Stimulated activated CD4-positive, alpha-beta T cell treated with anti-CD3 and anti-CD28 coated beads, Interleukin-2, amount 100 ng/mL, for 4 hours (primary cell): ENCODE measurements at places on chromosomes 1 and 21.

DNA sequence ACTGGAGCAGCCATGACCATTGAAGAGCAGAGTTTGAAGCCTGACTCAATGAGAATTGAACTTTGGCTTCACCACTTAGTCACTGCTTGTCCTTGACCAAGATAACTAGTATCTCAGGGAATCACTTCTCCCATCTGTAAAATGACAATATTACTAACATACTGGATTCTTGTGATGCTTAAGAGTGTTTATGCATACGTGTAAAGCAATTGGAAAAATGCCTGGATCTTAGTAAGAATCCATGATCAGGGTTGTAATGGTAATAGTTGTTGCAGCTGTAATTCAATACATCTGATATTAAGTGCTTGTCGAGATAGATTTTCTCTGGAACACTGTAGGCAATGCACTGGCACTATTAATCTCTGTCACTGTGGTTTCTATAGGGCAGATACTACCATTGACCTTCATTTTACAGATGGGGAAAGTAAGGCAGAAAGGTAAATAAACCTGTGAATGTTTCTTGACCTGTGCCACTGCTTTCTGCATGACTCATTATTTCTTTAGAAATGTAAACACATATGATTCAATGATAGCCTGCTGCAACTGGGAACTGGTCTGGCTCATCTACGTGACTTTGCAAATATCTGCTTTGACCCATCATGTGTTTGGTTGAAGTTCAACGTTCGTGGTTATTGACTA is 662.5 kb downstream of the PLA2G4A start:
- no peak for DNase-seq

DNA sequence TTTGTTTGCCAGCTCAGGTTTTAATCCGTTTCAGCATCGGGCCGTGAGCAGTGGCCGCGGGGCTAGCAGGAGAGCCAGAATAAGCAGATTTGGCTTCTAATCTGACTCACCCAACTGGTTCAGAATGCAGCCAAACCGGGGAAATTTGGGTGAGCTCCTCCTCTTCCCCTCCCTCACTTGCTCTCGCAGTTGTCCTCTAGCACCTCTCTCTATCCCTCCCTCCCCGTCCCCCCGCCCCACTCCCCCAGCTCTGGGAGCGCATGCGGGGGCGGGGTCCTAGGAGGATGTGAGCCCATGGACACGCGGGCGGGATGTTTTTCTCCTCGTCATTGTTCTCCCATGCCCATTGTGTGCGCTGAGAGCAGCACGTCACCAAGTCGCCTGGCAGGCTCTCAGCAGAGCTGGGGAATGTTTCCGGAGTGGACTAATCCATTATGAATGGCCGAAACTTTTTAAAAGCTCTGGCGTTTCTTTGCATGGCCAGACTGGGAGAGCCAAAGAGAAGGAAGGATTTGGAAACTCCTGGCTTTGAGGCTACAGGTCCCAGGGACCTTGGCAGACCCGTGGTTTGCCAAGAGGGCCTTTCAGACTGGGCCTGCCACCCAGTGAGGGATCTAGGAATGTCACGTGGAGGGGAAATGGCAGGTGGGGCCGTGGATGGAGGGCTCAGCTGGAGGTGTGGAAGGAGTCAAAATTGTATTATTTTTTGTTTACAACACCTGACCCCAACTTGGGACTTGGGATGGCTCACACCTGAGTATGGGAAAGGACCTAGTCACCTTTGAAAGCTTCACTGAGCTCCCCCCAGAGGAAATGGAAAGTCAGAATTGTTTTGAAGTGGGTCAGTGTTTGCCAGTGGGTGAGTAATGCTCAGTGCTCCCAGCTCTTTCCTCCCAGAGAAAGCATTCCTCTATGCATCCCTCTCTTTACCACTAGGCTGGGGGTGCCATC is 39.2 kb downstream of the CDK18 start:
- DNase-seq = no peak

DNA sequence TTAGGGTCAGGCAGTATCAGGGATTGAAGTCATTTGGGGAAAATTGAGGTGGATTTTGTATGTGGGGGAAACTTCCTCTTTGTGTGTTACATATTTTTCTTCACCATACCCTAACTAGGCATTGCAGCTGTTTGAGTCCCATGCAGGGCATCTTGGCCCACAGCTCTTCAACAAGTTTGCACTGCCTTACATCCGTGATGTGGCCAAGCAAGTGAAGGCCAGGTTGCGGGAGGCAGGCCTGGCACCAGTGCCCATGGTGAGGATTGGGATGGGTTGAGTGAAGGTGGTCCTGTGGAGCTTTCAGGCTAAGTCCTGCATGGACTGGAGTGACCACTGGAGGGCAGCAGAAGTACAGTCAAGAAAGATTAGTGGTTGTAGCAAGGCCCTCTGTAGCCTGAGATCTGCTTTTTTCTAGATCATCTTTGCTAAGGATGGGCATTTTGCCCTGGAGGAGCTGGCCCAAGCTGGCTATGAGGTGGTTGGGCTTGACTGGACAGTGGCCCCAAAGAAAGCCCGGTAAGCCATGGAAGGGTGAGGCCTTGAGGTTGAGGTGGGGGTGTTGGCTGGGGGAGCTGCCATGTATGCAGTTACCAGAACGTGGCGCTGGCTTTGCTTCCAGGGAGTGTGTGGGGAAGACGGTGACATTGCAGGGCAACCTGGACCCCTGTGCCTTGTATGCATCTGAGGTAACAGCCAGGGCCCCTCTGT is 2.4 kb downstream of the UROD start:
- peak; percentile 72 for DNase-seq

DNA sequence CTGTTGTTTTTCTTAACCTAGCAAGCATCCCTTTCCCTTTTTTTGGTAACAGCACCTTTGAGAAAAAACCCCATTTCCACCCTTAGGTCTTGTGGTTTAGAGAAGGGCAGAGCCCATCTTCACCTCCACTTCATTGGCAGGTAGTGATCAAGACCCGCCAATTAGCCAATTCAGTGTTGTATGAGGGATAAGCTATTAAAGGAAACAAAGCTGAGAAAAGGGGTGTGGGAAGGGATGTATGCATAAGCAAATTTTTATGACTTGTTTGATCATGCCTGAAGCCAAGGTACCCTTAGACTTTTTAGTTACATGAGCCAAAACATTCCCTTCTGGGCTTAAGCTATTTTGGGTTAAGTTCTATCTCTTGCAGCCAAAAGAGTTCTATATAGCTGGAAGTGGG is 3.6 kb upstream of the ZNF697 start:
- DNase-seq = no peak

- DNase-seq = no peak
Measured at GRCh38 chr1:221397606-221398005, 344.3 kb downstream of the DUSP10 start.

DNA sequence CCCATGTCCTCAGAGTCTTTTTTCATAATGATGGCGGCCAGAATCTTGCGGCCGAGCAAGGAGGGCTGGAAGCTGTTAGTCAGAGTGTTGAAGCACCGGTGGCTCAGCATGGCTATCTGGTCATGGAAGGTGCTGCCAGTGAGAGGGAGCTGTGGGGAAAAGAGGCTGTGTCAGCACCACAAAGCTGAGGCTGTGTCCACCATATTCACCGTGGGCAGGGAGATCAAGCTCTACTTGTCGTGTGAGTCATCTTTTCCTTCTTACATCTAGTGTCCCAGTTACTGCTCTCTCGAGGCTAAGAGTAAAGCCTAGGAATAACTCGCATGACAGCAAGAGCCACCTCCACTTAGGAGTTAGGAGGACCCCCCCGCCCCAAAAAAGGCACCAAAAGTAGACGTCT is 18.2 kb downstream of the ADAR start:
- no peak for DNase-seq
